ENCODE measurements at places on chromosomes 11 and 22.

DNA sequence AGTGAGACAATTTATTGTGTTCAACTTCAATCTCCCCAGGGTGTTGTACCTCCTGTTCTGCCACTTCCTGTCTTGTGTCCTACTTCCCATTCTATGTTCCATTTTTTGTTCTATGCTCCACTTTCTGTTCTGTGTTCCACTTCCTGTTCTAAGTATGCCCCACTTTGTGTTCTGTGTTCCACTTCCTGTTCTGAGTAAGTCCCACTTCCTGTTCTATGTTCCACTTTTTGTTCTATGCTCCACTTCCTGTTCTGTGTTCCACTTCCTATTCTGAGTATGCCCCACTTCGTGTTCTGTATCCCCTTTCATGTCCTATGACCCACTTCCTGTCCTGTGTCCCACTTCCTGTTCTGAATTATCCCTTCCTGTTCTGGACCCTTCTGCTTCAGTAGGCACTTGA is 732.7 kb downstream of the TBC1D22A start:
- DNase-seq: no peak

DNA sequence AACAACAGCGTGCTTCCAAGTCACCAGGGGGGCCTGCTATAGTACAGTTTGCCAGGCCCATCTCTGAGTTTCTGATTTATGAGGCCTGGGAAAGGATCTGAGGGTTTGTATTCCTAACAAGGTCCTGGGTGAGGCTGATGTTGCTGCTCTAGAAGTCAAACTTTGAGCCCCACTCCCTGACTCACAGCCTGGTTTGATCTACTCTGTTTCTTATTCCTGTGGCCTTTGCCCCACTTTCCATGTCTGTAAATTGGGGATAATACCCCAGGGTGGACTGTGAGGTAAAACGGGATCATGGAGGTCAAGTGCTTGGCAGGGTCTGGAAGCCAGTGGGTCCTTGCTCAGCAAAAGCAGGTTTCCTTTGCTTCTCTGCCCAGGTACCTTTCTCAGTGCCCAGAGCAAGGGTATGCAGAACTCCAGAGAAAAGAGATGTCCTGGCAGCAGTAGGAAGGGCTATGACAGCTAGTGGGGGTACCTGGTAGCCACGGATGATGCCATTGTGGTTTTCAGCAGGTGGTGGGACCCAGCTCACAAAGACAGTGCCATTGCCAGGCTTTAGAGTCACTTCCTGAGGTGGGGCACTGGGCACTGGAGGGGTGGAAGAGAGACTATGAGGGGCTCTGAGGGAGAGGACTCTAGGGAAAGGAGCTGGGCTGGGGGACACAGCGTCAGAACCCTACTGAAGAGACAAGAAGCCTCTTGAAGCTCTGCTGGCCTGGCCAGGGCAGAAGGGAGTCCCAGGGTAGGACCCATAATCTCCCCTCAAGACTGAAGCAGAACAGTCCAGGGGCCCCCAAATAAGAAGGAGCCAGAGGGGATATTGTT is 2.8 kb downstream of the ROBO4 start:
- no peak for DNase-seq

DNA sequence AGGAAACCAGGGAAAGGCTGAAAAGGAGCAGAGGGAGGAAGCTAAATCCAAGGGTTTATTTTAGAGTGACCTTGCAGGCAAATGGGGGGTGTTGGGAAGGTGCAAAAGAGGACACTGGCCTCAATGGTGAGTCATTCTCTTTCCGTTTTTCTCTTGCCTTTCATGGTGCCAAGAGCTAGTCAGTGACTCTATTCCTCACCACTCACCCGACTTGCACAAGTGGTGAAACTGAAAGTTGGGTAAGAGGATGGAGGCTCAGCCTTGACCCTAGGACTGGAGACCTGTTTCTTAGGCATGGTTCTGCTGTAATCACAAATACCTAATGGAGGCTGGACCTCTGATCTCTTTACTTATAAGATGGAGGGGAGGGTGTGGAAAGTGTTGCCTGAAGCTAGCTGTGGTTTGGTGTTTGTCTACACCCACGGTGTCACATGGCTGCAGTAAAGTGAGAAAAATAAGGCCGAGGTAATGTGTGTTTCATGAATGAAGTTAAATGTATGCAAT is 67.3 kb upstream of the CREB3L1 start:
- peak; percentile 81 for DNase-seq

DNA sequence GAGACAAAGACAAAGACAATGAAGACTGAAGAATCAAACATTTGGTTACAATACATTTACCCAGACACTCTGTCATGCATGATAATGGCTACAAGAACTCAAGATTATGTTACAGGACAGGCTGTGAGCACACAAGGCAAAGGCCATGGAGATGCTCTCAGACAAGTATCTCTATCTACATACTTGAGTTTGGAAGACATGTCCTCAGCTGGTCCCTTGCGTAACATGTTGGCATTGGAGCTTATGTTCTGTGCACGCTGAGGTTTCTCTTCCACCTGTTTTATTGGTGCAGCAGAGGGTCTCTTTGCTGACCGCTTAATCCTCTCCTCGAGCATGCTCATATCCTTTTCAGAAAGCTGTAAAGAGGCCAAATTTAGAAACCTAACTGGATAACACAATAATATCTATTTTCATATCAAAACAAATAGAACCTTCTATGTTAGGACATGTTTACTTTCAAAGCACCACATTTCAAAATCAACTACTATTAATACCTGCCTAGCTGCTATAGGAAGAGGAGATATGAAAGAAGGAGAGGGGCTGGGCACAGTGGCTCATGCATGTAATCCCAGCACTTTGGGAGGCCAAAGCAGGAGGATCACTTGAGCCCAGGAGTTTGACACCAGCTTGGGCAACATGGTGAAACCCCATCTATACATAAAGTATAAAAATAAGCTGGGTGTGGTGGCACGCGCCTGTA is 41.6 kb downstream of the F2 start:
- no peak for DNase-seq

DNA sequence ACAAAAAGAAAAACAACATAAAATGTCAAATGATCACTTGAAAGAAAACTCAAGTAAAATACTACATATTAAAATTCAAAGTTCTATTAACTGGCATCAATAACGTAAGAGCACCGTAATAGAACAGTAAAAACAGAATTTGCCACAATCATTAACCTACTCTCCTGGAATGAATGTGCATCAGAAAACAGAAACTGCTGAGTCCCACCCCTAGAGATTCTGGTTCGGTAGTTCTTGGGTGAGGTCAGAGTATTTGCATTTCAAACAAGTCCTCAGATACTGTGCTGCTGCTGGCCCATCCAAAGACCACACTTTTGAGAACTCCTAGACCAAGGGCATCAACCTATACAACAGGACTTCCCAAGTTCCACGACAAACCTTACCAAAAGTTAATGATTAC is 23.5 kb downstream of the PITPNB start:
- no peak for DNase-seq

GRCh38 chr11:36258730-36259360 is 30.4 kb downstream of the COMMD9 start:
- peak; percentile 58 for DNase-seq

DNA sequence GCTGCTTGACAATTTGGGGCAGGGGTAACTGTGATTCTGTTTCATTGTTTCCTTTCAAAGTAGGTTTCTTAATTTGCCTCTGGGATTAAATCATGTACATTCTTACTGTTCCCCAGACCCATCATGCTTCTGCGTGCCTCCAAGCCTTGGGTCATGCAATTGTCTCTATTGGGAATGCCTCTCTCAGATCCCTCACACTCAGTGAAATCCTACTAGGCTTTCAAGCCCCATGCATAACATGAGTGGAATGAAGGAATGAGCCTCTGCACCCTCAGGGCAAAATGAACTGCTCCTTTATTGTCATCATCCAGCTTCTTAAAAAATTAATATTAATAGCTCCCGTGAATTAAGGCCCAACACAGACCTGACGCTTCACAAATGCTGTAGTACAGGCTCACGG is 381.7 kb downstream of the TENM4 start:
- DNase-seq: no peak

DNA sequence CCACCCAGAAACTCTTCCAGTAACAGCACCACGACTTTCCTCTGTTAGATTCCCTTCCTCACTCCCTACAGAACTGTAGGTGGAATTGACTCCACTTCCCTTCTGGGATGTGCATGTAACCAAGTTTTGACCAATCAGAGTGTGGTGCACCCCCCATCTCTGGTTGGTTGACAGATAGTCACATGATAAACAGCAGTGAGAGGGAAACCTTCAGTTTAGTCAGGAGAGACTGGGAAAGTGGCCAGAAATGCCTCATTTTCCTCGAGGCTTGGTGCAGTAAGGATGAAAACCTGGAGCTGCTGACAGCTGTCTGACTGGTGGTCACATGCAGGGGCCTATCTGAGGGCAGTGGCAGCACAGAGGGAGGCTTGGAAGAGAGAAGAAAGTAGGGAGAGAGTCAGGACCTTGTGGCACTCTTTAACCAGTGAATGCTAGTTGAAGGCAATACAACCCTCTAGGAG is 67.3 kb upstream of the GRK3 start:
- peak; percentile 26 for DNase-seq

DNA sequence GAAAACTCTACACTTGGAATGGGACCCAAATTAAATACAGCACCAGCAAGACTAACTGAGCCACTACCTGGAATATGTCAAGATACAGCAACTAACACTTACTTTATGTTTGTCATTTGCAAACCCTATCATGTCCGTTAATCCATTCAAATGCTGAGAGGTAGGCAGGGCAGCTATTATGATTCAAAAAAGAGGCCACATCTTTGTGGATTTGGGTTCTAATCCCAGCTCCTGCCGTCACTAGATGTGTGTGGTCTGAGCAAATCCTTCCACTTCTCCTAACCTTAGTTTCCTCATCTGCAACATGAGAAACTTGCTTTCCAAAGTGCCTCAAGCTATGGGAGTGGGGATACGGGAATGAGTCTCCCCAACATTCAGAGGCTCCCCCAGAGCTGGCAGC is 24.2 kb downstream of the FLI1 start:
- DNase-seq: no peak

GRCh38 chr11:76788661-76789442 is 5.7 kb downstream of the TSKU start:
- DNase-seq: no peak

DNA sequence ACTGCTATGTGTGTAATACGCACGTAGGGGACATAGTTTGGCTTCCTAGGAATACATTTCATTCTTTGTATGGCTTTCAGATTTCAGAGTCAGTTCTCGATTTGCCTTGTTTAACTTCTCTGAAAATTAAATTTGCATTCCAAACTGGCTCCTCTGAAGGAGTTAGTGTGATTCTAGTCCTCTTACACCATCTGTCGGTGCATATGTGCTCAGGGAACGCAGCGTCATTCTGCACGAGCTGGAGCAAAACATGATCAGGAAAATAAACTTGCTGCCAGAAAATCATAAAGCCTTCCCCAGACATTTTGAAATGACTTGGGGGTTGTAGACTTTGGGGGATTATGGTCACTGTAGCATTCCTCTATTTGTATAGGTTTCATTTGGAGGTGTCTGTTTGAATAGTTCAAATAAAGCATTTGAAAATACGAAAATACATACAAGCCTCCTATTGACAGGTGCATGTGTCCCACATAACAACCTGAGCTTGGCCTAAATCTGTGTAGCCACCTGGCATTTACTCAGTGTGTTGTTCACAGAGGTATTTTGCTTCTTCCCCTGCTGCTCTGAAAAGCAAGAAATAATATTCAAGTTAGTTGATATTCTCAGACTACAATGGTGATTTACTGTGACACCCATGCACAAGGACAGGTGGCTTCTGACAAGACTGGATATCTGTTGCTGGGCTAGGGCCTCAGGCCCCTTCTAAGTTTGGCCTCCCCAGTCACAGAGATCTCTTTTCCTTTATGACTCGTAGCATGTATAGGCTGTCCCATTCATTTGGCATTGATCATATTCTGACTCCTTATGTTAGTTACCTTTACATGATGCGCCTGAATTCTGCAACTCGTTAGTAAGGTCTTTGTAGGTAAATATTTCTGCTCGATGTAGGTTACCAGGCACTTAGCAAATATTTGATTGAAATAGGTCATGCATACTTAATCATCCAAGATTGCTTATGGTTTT is 81.6 kb upstream of the SORL1-AS1 start:
- DNase-seq: peak; percentile 43

DNA sequence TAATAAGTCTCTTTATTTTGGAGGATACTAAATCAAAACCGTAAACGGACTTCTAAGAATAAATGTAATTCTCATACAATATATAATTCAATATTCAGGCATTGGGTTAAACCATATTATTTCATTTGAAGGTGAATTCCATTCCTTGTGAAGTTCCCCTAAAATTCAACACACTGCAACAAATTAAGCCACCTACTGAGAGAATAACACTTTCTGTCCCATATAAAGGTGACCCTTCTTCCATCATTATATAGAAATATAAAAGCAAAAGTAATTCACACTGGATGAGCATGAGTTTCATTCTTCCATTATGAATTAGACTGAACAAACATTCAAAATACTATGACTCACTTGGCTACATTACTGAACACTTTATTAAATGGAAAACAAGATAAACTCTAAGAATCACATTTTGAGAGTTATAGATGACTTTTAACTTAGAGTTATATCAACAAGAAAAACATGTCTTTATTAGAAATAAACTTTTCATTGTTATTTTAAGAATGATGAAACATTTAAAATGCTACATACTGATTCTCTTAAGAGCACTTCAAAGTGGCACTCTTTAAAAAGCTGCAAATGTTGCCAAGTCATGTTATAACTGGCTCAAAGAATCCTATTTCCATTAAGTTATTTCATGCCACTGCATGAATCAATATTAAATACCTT is 2.8 kb downstream of the SESN3 start:
- DNase-seq: no peak

DNA sequence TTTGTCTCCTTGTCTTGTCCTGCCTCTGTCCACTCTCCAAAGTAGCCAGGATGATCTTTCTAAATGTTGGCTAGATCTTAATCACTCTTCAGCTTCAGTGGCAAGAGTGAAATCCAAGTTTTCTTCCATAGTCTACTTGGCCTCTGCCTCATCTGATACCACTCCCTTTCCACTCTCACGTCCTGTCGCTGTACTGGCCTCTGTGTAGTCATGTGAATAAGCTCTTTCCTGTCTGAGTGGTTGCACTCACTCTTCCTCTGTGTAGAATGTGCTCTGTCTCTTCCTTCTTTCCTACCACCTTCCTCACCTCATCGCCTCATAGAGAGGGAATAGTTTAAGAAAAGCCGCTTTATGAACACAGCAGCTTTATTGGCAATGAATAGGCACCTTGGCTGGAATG is 86.5 kb downstream of the WNT11 start:
- DNase-seq: no peak

GRCh38 chr22:37186997-37187522 is 987 bp downstream of the C1QTNF6 start:
- DNase-seq: no peak

- DNase-seq: no peak
Observed at GRCh38 chr22:29450222-29450621, 11.8 kb downstream of the RFPL1 start.

DNA sequence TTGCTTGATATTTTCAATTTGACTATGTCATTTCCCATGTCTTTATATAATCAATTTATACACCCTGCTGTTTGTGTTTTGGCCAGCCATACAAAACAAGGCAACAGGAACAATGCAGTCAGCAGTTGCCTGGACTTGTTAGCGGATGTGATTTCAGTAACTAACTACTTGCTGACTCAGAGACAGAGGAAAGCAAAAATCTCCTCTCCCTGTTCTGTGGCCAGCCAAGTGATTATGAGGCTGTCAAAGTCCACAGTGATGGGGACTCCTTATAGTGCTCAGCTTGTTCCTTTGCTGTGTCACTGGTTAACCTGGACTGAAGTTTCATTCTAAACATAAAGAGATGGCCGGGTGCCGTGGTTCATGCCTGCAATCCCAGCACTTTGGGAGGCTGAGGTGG is 32.6 kb upstream of the APLP2 start:
- peak; percentile 89 for DNase-seq

Data from AG08395 (cell line).